ENCODE measurements at places on chromosomes 1 and 21.
A peak's percentile ranks its signal among the peaks of the same experiment; 100 is the strongest.

DNA sequence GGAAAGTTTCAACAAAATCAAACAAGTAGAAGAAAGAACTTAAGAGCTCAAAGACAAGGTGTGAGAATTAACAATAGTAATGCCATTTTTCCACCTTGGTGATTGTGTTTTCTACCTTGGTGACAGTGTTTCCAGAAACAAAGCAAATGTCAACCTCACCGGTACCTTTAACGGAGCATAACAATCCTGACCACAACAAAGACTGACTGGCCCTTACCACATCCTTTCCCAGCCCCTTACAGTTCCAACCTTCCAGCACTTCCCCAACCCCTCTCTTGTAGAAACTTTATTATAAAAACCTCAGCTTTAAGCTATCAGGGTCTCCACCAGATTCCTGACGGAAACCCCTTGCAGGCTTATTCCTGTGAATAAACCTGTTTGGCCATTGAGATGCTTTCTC lies 16.7 kb downstream of the STYXL2 start:
- no peak for DNase-seq

- no peak for DNase-seq
Measured at GRCh38 chr1:10401281-10401680, 2.4 kb downstream of the PGD start.

- DNase-seq: peak; percentile 70
Measured at GRCh38 chr1:101236516-101237228, at the start of gene S1PR1. Gene S1PR1 (plus strand): TSS chr1:101237019. CDS start chr1:101238985, 1,966 bp downstream.

DNA sequence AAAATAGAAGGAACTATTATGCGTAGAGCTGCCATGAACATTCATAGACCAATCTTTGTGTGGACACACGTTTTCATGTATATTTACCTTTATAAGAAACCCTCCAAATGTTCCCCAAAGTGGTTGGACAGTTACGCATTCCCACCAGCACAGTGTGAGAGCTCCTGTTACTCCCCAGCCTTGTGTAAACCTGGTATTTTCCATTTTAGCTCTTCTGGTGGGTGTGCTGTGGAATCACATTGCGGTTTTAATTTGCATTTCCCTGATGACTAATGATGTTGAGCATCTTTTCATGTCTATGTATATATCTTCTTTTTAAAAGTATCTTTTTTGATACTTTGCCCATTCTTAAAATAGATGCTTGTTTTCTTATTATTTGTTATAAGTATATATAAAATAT lies 3.2 kb upstream of the UBASH3A start:
- no peak for DNase-seq

- no peak for DNase-seq
Measured at GRCh38 chr1:201051399-201051798, 27.9 kb upstream of the KIF21B start.

- DNase-seq: no peak
Measured at GRCh38 chr1:223840254-223840653, 5.5 kb downstream of the TP53BP2 start.

- no peak for DNase-seq
Measured at GRCh38 chr1:211885747-211886522, 55.4 kb upstream of the LPGAT1 start.

GRCh38 chr21:22438428-22439086 lies 1440.3 kb downstream of the NCAM2 start:
- no peak for DNase-seq

DNA sequence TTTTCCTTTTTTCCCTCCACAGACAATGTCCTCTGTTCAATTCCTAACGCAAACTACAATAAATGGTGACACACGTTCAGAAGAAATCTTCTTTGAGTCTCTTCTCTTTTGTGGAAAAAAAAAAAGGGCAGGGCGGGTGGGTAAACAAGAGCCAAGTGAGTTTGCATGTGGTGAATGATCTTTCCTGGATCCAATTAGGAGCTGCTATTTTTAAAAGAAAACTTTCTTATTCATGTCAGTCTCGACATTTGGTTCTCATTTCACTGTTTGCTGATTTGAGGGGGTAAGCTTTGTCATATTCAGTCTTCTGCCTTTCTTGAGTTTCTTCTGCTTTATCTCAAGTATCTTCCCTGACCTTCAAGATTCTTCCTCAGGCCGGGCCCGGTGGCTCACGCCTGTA lies 29.2 kb upstream of the KIF1B start:
- no peak for DNase-seq

- DNase-seq: peak; percentile 85
Measured at GRCh38 chr1:154328318-154329151, 3.2 kb downstream of the ATP8B2 start.

All from effector memory CD4-positive, alpha-beta T cell (primary cell).